ENCODE measurements at places on chromosomes 11 and 22. TPM values are rescaled to one million over a fixed set of nuclear protein-coding genes. Genes with fewer than 3 reads are reported as not detected.
A peak's percentile ranks its signal among the peaks of the same experiment; 100 is the strongest.

- no peak for DNase-seq
These were observed 579 bp upstream of the CYB5R2 start for GRCh38 chr11:7673724-7674434.

DNA sequence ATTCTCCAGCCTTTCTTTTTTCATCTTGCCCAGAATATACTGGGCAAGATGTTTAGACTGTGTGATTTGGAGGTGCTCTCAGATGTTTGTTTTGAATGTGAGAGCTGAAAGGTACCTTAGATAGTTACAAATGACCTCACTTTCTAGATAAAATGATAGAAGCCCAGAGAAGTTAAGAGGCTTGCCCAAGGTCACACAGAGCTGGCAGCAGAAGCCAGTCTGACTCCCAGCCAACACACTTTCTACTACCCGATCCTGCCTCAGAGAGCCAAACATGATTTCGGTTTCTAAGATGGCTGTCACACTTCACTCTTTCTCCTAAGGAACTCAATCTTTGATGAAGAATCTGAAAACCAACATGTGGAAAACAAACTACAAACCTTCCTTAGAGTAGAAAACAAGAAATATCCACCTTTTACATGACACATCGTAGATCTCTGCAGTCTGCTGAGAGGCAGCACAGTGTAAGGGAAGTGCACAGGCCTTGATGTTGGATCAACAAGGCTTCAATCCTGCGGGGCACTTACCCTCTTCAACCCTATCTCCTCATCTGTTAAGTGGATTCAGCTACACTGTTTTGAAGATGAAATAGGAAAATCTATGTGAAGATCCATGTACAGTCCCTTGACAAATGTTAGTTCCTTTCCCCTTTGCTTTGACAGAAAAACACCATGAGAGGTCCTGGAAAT is 58.6 kb downstream of the SYTL2 start:
- no peak for DNase-seq

DNA sequence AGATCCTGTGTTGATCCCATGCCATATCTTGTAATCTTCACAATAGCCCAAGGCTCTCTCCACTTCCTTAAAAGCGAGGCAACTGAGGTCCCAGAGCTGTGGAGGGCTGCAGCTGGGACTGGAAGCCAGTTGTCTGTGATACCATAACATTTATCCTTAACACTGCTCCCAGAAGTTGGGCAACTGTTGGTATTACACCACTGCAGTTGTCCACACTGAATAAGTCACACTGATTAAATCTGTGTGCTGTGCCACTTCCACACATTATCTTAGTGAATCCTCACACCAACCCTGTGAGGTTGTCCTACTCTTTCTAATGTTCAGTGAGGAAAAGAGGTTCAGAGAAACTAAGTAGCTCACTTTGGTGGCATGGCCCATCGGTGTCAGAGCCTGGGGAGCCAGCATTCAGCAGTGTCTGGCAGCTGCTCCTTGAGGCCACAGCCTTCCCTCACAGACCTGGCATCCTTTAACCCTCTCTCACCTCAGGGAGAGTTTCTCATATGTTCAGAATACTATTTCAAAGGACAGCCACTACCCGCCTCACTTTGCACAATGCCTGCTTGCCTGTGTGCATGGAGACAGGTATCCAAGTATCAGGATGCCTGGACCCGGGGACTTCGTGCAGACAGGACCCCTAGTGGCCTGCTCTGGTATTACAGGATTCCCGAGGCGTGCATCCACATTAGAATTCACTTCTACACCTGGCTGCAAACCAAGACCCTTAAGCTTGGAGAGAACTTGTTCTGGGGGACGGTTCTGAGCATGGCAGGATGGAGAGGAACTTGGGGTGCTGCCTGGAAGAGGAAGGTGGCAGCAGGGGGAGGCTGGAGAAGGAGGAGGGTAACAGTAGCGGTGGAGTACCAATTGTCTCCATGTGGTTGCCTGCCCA is 221.9 kb upstream of the TBCEL start:
- DNase-seq, result peak; percentile 26

DNA sequence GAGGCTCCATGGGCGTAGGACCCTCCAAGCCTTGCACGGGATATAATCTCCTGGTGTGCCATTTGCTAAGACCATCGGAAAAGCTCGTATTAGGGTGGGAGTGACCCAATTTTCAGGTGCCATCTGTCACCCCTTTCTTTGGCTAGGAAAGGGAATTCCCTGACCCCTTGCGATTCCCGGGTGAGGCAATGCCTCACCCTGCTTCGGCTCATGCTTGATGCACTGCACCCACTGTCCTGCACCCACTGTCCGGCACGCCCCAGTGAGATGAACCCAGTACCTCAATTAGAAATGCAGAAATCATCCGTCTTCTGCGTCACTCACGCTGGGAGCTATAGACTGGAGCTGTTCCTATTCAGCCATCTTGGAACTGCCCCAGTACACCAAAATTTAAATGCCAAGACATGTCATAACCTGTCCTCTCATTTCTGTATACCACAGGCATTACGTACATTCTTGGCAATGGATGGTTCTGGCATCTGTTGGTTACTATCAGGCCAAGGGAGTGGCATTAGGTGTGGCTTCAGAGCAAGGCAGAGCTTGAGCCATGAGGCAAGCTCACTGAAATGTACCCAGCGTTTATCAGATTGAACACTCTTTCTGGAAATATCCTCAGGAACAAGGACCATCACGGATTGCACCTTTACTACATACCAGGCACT is 95.4 kb upstream of the GALNT18 start:
- DNase-seq, result no peak

DNA sequence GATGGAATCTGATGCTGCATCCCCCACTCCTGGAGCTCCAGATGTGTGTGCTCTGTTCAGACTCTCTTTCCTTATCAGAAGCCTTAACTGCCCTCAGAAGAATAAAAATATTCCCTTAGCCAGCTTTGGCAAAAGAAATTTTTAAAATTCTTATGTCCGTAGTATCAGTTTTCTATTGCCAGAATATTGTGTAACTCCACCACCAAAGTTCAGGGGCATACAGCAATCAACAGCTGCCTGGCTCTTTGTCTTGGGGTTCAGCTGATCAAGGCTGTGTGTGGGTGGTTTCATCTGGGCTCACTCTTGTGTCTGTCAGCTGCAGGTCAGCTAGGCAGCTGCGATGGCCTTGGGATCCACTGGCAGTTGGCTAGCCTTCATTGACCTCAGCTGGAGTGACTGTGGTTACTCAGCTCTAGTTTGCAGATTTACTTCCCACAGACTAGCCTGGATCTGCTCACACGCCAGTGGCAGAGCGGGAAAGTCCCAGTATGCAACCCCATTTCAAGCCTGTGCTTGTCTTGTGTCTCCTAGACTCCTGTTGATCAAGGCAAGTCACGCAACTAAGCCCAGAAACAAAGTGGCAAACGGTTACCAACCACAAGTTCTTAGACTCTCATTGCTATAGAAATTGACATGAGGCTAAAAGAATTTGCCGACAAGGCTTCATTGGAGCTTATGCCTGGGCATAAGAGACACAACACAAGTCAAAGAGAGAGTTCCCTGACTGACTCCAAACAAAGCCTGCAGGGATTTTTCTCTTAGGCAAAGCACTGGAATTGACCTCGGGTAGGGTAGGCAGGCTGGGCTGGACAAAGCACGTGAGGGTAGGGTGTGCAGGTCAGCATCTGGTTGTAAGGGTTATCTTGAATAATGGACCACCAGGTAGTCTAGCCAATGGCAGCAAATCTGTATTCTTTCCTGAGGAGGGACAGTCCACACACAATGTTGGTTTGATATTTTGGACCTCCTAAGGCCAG is 7.5 kb downstream of the TMEM138 start:
- DNase-seq, result peak; percentile 100

DNA sequence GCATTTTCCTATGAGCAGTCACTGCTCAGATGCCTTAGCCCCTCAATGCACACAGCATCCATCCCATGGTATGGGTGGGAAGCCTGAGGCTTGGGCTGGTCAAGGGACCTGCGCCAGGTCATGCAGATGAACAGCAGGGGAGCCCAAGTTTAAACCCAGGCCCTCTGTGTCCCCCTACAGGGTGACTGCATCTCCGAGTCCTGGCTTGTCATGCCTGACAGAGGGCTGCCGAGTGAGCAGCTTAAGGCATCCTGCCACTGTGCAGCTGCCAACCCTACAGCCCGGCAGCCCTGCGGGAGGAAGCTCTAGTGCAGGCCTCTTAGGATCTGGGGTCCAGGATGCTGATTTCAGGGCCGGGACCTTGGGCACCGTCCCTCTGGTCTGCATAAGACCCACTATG is 10.0 kb downstream of the IL2RB start:
- no peak for DNase-seq

- no peak for DNase-seq
These were observed 258.0 kb downstream of the FAT3 start for GRCh38 chr11:92482492-92483060.

DNA sequence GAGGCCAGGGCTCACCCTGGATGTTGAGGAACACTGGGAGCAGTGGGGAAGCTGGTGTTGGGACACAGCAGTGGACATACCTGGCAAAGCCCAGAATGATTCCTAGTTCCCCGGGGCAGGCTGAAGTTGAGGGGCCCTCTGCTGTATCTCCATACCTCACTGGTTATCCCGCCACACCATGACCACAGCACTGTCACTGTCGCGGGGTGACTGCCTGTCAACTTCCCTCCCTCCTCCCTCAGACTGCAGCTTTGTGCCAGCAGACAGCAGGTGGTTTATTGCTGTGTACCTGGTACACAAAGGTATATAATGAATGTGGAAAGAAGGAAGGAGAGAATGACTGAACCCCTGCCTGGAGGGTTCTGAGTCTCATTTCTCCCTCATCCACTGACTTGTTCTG is 318.7 kb downstream of the TMEM135 start:
- no peak for DNase-seq

DNA sequence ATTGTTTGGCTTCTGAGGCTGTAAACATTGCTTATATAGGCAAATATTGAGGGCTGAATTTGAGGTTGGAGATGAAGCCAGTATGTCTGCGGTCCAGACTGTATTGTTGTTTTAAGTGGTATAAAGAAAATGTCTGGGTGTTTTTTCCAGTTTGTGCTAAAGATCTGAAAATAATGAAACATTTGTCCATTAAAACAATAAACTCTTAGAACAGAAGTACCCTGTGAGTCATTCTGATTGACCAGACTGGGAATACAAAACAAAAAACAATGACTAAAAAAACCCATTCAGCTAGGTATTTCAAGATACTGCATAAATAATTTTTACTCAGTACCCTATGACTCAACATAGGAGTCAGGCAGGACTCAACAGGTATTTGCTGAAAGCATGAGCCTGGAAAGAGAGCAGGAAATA is 20.4 kb downstream of the ALKBH8 start:
- DNase-seq, result peak; percentile 85

- DNase-seq, result no peak
These were observed 3.6 kb upstream of the UBXN1 start for GRCh38 chr11:62682518-62682917.

- no peak for DNase-seq
These were observed 11.0 kb downstream of the CDC45 start for GRCh38 chr22:19490628-19491230.

DNA sequence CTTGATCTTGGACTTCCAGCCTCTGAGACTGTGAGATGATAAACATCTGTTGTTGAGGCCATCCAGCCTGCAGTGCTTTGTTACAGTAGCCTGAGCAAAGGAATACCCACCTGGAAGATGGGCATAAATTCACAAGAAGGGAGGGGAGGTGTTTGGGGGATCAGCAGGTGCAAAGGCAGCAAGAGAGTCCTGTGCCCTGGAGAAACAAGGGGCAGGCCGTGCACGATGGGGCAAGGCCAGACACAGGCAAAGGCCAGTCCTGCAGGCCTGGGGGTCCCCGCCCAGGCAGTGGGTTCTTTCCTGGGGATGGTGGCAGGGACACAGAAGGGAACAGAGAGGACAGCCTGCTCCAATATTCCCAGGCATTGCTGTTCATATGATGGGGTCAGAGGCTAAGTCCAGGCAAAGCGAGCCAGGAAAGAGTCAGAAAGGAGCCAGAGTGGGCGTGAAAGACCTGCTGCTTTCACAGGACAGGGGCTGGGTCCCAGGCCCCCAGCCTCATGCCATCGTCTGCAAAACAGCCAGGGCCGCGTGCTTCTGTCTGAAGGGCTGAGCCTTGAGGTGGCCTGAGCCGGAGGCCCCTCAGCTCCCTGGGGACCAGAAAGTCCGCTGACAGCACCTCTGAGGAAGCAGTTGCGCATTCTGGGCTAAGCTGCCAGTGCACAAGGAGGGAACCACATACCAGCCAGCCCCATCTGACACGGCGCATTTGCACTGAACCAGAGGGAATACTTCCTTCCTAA is 48.8 kb downstream of the MYEOV start:
- no peak for DNase-seq

- peak; percentile 71 for DNase-seq
These were observed 6.2 kb upstream of the NEAT1 start for GRCh38 chr11:65416341-65416824.

- no peak for DNase-seq
These were observed 39.8 kb downstream of the KCNJ1 start for GRCh38 chr11:128827191-128827893.

GRCh38 chr22:24446260-24446611 is 18.8 kb downstream of the ADORA2A start:
- no peak for DNase-seq

GRCh38 chr11:126113515-126113957 is 50.9 kb upstream of the CDON start:
- peak; percentile 99 for DNase-seq

GRCh38 chr11:69377029-69377952 is 83.3 kb downstream of the MYEOV start:
- no peak for DNase-seq

DNA sequence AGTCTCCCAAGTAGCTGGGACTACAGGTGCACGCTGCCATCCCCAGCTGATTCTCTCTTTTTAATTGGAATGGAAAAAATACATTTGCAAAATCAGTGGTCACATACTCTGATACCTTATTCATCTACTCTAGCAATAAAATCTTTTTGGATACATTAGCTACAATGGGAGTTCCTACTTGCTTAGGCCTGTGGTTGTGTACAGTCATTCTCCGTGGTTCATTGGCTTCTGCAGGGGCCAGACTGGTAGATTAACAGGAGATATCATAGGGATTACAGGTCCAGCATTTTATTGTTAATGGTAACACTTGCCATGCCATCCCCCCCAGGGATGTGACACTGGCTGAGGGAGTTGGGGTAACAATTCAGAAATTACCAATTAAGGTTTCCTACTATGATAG is 140.0 kb downstream of the ADAMTS15 start:
- no peak for DNase-seq

GRCh38 chr11:1546077-1546535 is 26.0 kb downstream of the DUSP8 start:
- DNase-seq, result no peak

- no peak for DNase-seq
These were observed 44.6 kb upstream of the ELF5 start for GRCh38 chr11:34558211-34558610.

GRCh38 chr11:120009938-120010337 is 128.0 kb downstream of the TRIM29 start:
- no peak for DNase-seq

DNA sequence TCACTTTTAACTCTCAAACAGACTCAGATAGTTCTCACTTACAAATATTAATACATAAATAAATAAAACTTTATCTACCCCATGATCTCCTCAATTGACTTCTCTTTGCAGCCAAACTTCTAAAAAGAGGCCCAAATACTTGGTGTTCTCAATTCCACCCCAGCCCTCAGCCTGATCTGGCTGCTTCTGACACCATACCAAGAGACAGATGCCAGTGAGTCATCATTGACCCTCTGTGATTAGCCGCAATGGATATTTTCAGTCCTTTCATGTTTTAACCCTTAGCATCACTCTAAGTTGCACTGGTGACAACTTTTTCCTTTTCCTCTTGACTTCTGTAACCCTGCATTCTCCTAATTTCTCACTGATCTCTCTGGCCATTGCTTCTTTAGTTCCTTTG is 184.1 kb upstream of the ARHGAP20 start:
- DNase-seq, result peak; percentile 89

Gene CD3D
- total RNA-seq, result not detected

Gene IGSF22
- not detected for total RNA-seq

Gene SHISAL1
- 1.3 TPM for total RNA-seq

Gene CCDC188
- total RNA-seq, result 1.8 TPM
